ENCODE measurements at places on chromosomes 7 and 10. TPM values are rescaled to one million over a fixed set of nuclear protein-coding genes. Genes with fewer than 3 reads are reported as not detected.
A peak's percentile ranks its signal among the peaks of the same experiment; 100 is the strongest.

DNA sequence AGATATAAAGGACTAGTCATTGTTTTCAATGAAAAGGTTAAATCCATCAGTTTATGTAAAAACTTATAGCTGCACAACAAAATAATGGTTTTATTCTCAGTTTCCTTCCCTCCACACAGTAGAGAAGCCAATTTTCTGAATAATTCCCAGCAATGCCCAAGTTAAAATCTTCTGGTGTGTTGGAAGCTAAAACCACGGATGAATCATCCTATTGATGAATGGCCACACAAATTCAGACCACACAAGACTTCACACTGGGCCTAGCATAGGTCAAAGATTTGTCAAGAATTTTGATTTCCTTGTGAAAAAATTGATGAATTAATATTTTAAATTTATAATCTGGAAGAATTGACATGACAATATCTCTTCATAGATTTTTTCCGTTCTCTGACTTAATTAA lies 617.6 kb downstream of the INHBA start:
- DNase-seq: no peak
- no peaks in the 10 kb centered on the region for H3K36me3 ChIP-seq
- no peak overlapping the region for H3K4me3 ChIP-seq

DNA sequence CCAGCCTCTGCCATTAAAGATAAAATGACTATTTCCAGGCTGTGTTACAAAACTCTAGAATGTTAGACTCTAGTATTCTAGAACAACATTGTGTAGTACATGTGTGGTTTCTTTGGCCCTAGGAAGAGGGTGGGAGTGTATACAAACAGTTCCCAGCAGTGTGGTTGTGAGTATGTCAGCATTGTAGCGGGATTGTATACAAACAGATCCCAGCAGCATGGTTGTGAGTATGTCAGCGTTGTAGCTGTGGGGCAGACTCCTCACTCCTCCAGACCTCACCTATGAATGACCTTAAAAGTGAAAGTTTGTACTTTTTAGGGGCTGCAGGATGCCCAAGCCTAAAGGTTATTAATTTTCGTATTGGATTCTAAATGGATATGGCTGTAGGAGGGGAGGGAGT lies 6.9 kb upstream of the ACSL5 start:
- no peak overlapping the region for H3K27ac ChIP-seq
- H3K4me3 ChIP-seq: no peak overlapping the region
- no peaks in the 10 kb centered on the region for H3K4me1 ChIP-seq

- peaks cover 15% of the 10 kb centered on the region for H3K4me1 ChIP-seq
- no peak overlapping the region for H3K27ac ChIP-seq
- H3K4me3 ChIP-seq: no peak overlapping the region
- H3K36me3 ChIP-seq: no peaks in the 10 kb centered on the region
- no peak for DNase-seq
Observed at GRCh38 chr7:6231184-6231583, 41.2 kb downstream of the CYTH3 start.

DNA sequence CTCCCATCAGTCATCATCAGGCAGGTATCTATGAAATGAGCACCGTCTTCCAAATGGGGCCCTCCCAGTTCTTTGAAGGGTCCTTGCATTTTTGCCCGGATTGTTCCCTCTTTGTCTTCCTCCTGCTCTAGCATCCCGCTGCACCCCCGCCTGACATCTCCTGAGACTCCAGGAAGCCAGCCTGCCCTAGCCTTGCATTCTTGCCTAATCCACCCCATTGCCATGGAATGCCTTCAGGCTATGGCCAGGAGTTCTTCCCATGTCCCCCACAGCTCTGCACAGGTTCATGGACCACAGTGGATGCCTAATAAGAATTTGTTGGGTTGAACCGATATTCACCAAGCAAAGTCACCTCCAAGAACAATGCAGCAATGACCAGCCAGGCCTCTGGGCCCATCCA lies 62.1 kb downstream of the ZMIZ1 start:
- no peaks in the 10 kb centered on the region for H3K36me3 ChIP-seq
- no peak overlapping the region for H3K27ac ChIP-seq
- no peaks in the 10 kb centered on the region for H3K27me3 ChIP-seq
- peak; percentile 62 for DNase-seq
- H3K4me3 ChIP-seq: no peak overlapping the region

DNA sequence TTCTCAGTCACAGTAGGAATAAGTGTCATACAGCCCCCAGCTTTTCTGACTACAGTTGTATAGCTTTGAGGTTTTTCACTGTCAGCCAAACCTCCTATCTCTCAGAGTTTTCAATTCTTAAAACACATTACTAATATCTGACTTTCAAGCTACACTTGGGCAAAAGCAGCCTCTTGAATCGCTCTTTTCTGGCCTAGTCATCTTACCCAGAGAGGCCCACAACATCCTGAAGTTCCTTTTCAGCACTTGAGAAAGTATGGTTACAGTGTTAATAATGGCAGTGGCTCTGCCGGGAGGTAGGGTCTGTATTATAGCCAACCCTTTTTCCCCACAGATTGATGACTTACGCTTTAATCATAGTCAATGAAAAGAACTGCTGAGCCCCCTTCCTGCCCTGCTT lies 181.0 kb downstream of the LRRC4 start:
- no peak overlapping the region for H3K27ac ChIP-seq
- no peak overlapping the region for H3K4me3 ChIP-seq
- H3K27me3 ChIP-seq: no peaks in the 10 kb centered on the region

GRCh38 chr10:72719941-72720592 lies 28.1 kb downstream of the MCU start:
- H3K27me3 ChIP-seq: no peaks in the 10 kb centered on the region
- peak; percentile 50 for DNase-seq
- no peak overlapping the region for H3K27ac ChIP-seq
- H3K4me1 ChIP-seq: peaks cover 12% of the 10 kb centered on the region
- no peak overlapping the region for H3K4me3 ChIP-seq

DNA sequence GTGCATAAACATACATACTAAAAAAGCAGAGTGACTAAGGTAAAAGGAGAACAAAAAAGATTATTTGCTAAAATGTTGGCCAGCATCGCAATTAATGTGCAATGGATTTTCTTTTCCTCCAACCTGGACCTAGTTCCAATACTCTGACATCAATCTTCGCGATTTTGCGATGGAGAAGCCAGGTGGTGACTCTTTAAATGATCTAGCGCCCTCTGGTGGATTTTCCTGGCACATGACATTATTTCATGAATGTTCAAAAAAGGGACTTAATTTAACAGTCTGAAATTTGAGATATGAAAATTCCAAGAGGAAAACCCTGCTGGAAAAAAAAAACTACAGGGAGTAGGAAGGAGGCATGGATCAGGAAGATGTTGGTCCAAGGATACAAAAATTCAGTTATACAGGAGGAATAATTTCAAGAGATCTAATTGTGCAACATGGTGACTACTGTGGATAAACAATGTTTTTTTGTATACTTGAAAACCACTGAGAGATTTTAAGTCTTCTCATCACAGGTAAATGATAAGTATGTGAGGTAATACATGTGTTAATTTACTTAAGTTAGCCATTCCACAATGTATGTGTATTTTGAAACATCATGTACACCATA lies 4.3 kb upstream of the KCNMA1 start:
- no peak overlapping the region for H3K27ac ChIP-seq
- peaks cover 4% of the 10 kb centered on the region for H3K36me3 ChIP-seq
- H3K4me1 ChIP-seq: peaks cover 5% of the 10 kb centered on the region
- H3K4me3 ChIP-seq: no peak overlapping the region
- H3K27me3 ChIP-seq: peaks cover 40% of the 10 kb centered on the region

DNA sequence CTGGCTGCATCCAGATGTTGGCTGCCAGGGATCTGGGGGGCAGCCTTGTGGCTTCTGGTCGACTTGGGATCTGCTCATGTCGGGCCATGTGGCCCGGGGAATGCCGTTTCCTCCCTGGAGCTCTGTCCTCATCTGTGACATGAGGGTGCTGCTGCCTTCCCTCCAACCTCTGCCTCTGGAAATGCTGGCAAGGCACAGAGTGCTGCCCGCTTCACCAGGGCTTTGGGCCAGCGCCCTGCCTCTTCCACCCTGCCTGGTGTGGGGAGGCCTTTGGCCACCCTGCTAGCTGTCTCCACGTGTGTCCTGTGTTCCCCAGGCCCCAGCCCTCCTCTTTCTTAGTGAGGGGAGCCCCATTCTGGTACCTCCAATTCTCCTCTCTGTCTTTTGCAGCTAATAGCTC lies 5.8 kb upstream of the SMARCD3 start:
- no peak overlapping the region for H3K4me3 ChIP-seq
- H3K4me1 ChIP-seq: peaks cover 28% of the 10 kb centered on the region
- peaks cover 45% of the 10 kb centered on the region for H3K27me3 ChIP-seq
- no peak overlapping the region for H3K27ac ChIP-seq
- DNase-seq: no peak

DNA sequence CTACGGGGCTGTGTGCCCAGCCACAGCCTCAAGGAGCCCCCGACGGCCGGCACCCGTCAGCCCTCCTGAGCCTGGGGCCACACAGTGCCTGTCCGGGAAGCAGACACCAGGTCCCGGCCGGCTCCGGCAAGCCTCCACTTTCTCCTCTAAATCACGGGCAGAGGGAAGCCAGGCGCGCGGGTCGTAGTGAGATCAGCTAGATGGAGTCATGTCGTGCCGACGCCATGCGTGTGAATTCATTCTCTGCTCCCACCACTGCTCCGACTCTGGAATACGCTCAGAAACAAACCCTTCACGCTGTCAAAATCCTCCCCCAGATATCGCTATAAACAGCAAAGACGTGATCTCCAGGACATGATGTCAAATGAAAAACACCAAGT lies 93.7 kb upstream of the DNAAF5 start:
- H3K27ac ChIP-seq: no peak overlapping the region
- H3K4me3 ChIP-seq: no peak overlapping the region
- no peak for DNase-seq
- H3K27me3 ChIP-seq: no peaks in the 10 kb centered on the region

- peaks cover 36% of the 10 kb centered on the region for H3K4me1 ChIP-seq
- H3K36me3 ChIP-seq: no peaks in the 10 kb centered on the region
- no peak for DNase-seq
- H3K27me3 ChIP-seq: peaks cover 100% of the 10 kb centered on the region
- no peak overlapping the region for H3K4me3 ChIP-seq
Observed at GRCh38 chr10:101221963-101222531, 7.2 kb downstream of the LBX1 start.

DNA sequence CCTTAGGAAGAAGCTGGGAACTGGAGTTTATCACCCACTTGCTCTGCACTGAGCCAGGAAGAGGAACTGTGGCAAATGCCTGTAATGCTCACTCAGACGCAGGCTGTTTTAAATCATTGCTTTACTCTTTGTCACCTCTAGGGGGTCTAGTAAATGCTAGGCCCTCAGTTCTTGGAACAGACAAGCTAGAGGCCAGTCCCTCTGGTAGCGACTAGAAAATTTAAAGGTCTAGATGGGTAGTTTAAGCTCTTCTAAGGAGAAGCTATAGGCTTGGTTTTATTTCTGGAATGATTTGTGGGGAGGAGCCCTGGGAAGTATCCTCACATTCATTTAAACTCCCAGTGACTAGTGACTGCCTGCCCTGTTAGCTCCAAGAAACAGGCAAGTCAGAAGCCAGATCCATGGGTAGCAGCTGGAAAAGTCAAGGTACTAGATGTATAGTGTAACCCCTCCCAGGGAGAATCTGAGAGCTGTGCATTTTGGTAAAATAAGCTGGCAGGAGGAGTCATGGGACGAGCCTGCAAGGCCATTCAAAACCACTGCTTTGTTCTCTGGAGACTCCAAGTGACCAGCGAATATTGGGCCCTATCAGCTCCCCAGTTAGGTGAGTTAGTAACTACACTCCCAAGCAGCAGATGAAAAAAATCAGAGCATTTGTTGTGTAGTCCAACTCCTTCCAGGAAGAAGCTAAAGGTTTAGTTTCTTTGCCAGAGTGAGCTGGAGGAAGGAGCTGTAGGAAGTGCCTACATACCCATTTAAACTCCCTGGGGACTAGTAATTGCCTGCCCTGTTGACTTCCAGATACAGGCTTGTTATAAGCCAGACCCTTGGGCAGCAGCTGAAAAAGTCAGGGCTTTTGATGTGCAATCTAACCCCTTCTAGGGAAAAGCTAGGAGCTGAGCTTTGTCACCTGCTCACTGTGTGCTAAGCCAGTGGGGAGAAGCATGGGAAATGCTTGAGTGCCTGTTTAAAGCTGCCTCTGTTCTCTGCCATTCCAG lies 68.9 kb downstream of the DYNC1I1 start:
- H3K36me3 ChIP-seq: no peaks in the 10 kb centered on the region
- no peak overlapping the region for H3K27ac ChIP-seq
- DNase-seq: peak; percentile 79
- no peaks in the 10 kb centered on the region for H3K27me3 ChIP-seq
- no peak overlapping the region for H3K4me3 ChIP-seq

GRCh38 chr10:3814838-3815220 lies 29.8 kb upstream of the KLF6 start:
- no peak for DNase-seq
- no peaks in the 10 kb centered on the region for H3K27me3 ChIP-seq
- no peaks in the 10 kb centered on the region for H3K36me3 ChIP-seq
- H3K4me1 ChIP-seq: no peaks in the 10 kb centered on the region

Gene PDCD4
- total RNA-seq: 9.2 TPM

Gene CDK1
- total RNA-seq: 168 TPM

Gene EN2
- not detected for total RNA-seq

Gene INSIG1
- total RNA-seq: 131 TPM

Gene INHBA
- 0.94 TPM for total RNA-seq
